ENCODE measurements at places on chromosomes 4 and X. TPM values are rescaled to one million over a fixed set of nuclear protein-coding genes. Genes with fewer than 3 reads are reported as not detected.

Gene RBPJ
- 42.9 TPM for total RNA-seq

Gene HTR2C
- not detected for total RNA-seq

Gene F8A2
- total RNA-seq = not detected

Gene SLIT2
- total RNA-seq = 70.3 TPM

Gene ZNF674
- total RNA-seq = 5.5 TPM

GRCh38 chr4:44231006-44231405 is 217.6 kb downstream of the KCTD8 start:
- no peak for DNase-seq

GRCh38 chr4:185640811-185641675 is 105.7 kb upstream of the PDLIM3 start:
- no peak for DNase-seq

DNA sequence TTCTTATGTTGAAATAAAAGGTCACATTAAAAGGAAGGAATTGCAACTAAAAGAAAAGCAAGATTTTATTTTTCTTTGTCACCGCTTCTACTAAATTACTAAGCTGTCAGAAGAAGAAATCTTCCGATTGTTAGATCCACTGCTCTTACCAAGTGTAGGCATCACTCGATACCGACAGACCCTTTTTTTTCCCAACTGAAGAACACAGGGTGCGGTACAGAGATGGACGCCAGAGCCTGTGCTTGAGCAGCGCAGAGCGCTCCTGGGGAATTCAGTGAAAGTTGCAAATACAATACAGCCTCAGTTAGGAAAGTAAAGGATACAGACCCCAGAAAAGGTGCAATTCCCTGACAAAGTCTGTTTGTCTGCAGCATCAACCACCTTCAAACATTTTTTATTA is 94.9 kb upstream of the WDR17 start:
- DNase-seq = no peak

DNA sequence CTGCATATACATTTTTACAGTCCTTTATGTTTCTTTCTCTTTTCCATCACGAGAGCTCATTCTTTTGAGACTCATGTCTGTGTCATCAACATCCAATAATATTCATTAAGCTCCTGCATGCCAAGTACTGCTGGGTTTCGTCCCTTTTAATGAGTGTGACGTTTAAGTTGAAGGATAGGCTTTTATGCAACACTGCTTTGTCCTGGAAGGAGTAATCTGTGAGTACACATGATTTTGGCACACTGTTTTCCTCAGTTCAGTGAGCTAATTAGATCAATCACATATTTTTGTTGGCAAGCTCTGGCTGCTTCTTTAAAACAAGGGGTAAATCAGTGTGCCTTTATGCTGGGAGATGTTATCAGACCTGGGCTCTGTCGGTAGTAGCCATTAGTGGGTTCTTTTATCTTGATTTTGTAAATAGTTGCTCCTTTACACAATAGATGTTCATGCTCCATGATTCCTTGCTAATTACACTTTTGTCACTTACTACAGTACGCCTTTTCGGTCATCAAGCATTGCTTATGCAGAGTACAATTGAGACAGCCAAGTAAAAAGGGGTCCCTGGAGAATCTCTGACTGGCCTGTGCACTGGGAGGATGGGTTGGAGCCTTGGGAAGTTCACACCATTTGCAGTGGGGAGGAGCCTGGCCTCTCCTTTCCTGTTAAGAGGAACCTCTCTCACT is 132.6 kb downstream of the FHIP1A start:
- DNase-seq = peak; percentile 20

GRCh38 chr4:3530663-3531254 is 1.5 kb downstream of the LRPAP1 start:
- no peak for DNase-seq

- peak; percentile 59 for DNase-seq
These were observed 10.5 kb downstream of the PTTG2 start for GRCh38 chr4:37970702-37971101.

DNA sequence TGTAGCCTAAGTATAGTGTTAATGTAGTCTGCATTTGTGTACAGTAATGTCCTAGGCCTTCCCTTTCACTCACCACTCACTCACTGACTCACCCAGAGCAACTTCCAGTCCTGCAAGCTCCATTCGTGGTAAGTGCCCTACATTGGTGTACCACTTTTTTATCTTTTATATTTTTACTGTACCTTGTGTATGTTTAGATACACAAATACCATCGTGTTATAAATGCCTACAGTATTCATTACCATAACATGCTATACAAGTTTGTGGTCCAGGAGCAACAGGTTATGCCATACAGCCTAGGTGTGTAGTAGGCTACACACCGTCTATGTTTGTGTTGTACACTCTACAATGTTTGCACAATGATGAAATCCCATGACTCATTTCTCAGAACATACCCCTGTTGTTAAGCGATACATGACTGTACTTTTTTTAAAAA is 15.4 kb downstream of the TSPAN5 start:
- no peak for DNase-seq

- no peak for DNase-seq
These were observed 671 bp downstream of the HPF1 start for GRCh38 chr4:169756971-169757574.

GRCh38 chrX:142040906-142041305 is 137.2 kb downstream of the MAGEC1 start:
- DNase-seq = no peak

GRCh38 chrX:154369449-154370299 is 4.8 kb downstream of the FLNA start:
- DNase-seq = peak; percentile 91

DNA sequence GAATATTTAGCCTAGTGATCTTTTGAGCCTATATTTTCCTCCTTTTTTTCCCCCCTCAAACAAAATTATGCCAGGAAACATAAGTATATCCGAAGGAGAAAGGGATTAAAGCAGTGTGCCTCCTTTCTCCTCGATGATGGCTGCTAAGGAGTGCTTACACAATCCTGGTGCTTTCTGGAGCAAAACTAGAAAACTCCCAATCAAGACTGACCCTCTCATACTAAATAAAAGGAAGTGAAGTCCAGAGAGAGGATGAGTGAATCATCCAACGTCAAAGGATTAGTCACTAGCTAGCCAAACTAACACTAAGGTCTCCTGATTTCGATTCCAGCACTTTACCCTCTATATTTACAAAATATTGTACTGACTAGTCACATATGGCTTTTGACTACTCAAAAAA is 146.8 kb downstream of the PPP3CA start:
- DNase-seq = no peak

- DNase-seq = no peak
These were observed 6.0 kb upstream of the IDS start for GRCh38 chrX:149511081-149511480.

DNA sequence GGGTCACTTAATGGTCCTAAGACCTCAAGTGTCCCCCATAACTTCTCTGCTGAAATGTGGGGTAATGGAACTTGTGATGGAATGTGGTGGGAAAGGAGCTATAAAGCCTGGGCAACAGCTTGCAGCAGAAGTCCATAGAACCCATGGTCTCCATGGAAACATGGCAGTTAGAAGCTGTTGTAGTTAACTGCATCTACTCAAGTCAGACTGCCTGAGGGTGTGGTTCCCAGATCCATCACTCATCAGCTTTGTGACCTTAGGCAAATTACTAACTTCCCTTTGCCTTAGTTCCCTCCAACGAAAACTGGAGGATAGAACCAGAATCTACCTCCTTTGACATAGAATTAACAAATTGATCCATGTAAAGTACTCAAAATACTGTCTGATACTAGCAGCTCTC is 113.0 kb downstream of the SPATA18 start:
- no peak for DNase-seq

DNA sequence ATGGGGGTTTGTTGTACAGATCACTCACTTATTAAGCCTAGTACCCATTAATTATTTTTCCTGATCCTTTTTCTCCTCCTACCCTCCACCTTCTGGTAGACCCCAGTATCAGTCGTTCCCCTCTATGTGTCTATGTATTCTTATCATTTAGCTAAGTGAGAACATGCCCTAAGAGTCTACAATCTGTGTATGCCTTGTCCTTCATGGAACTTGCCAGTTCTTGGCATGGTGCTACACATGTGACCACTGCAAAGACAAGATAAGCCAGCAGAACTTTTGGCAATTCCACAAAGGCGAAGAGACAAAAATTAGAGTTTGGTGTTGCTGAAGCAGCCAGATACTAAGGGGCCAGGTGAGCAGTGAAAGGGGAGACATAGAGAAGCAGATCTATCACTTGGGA is 101.3 kb downstream of the CORIN start:
- no peak for DNase-seq

- no peak for DNase-seq
These were observed 633.4 kb downstream of the CENPC start for GRCh38 chr4:66911880-66912279.

DNA sequence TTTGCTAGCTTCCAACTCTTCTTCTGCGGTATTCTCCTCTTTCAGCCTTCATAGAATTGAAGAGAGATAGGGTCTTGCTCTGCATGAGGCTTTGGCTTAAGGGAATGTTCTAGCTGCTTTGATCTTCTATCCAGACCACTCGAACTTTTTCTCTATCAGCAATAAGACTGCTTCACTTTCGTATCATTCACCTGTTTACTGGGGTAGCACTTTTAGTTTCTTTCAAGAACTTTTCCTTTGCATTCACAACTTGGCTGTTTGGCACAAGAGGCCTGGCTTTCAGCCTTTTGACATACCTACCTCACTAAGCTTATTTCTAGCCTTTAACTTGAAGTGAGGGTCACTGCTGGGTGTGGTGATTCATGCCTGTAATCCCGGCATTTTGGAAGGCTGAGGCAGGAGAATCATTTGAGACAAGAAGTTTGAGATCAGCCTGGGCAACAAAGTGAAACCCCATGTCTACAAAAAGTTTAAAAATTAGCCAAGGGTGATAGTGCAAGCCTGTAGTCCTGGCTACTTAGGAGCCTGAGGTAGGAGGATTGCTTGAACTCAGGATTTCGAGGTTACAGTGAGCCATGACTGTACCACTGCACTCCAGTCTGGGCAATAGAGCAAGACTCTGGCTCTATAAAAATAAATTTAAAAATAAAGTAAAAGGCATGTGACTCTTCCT is 47.1 kb upstream of the HPGDS start:
- DNase-seq = no peak

- no peak for DNase-seq
These were observed 39.6 kb downstream of the RUFY3 start for GRCh38 chr4:70761276-70761816.

DNA sequence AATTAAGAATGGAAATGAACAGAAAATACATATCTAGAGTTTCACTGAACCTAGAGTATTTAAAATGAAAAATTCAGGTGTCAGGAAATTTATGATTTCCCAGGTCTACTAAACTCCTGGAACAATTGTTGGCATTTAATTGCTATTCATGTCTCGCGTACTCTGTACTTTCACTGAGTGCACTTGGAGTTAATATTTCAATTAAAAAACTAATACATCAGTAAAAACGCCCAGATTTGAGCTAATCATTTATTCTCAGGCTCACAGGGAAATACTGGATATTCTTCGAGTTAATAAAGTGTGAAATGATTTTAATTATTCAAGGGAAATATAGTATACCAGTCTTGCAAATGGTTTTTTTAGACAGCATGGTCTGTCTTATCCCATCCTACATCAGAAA is 125.9 kb downstream of the CHRNA9 start:
- DNase-seq = no peak

DNA sequence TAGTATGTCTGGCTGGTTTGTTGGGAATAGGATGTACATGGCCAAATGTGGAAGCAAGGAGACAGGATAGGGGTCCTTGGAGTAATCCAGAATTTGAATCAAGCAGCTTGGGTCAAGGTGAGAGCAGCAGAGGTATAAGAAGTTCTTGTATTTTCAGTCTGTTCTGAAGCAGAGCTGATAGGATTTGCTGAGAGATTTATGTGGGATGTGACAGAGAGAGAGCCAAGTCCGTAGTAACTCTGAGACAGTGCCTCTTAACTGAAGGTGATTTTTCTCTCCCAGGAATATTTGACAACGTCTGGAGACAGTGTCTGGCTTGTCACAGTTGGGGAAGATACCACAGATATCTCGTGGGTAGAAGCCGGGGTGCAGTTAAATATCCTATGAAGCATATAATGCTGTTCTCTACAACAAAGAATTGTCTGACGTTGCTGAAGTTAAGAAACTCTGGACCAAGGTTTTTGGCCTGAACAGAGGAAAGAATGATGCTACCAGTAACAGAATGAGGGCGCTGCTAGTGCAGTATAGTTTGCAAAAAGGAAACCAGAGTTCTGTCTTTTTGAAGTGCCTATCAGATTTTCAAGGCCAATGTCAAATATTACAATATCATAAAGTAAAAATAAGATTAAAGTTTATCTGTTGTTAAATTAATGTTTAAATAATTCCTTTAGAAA is 184.0 kb downstream of the ARHGAP24 start:
- no peak for DNase-seq

GRCh38 chr4:152881974-152882373 is 54.1 kb upstream of the FHDC1 start:
- DNase-seq = no peak

GRCh38 chr4:135073389-135073788 is 871.8 kb upstream of the PABPC4L start:
- DNase-seq = no peak

GRCh38 chr4:25993395-25994185 is 79.6 kb downstream of the SMIM20 start:
- no peak for DNase-seq

- DNase-seq = peak; percentile 77
These were observed 84.2 kb downstream of the BCOR start for GRCh38 chrX:40013266-40014195.

GRCh38 chr4:171266671-171267070 is 546.5 kb upstream of the GALNTL6 start:
- DNase-seq = no peak

Measured in uterus (tissue), 4 donors.